ENCODE measurements at places on chromosomes 6 and 20.

GRCh38 chr20:54680872-54681619 lies 205.7 kb downstream of the DOK5 start:
- DNase-seq: peak; percentile 67

DNA sequence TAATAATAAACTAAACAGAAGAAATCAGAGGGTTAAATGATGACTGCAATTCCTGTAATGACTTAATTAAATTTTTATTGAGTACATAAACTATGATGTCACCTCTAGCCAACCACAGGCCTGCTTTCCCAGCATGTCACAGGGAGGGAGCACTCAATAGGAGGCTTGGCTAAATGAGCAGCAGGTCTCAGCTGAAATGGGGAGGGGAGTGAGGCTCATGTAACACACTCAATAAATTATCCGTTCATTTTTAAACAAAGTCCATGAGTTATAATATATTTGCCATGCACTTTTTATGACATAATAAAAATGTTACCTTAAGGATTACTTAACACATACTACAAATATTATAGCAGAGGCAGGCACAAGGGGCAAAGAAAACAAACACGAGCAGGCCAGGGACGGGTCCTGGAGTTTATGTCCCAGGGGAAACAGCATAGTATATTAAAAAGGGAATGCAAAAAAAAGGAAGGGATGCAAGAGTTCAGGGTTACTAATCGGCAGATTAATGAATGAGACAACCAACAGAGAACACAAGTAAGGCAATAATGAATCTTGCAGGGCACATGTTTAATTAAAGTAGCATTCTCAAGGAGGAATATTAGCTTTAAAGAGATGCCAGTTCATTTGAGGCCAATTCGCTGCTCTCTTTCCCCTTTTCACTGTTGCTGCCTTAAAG lies 27.1 kb upstream of the FAM83C start:
- peak; percentile 68 for DNase-seq

- peak; percentile 8 for DNase-seq
These were observed 529.6 kb downstream of the ADGRB3 start for GRCh38 chr6:69164564-69165229.

- no peak for DNase-seq
These were observed 36.9 kb downstream of the TRPC4AP start for GRCh38 chr20:35055445-35056276.

DNA sequence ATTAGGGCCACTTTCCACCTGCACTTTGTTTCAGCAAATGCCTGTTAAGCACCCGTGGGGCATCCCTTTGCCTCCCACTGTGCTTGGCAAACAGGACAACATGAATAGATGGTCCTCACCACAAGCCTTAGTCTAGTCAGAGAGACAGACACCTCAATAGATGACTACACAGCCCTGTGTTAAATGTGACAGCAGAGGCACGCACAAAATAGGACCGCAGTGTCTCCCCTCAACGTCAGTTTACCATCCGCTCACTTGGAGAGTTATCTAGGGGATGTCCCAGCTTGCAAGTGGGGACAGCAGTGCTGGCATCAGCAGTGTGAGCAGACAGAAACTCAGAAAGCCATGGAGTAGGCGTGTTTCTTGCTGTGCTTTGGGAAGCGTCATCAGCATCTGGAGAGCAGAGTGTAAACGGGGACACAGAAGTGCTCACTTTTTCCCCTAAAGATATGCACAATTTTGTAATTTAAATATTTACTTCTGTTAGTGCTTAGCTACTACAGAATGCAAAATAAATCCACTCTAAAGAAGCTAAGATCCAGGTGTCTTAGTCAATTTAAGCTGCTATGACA lies 66.0 kb upstream of the TXNDC5 start:
- DNase-seq: no peak

- DNase-seq: no peak
These were observed 17.6 kb downstream of the ADGRF5 start for GRCh38 chr6:46904117-46904516.

DNA sequence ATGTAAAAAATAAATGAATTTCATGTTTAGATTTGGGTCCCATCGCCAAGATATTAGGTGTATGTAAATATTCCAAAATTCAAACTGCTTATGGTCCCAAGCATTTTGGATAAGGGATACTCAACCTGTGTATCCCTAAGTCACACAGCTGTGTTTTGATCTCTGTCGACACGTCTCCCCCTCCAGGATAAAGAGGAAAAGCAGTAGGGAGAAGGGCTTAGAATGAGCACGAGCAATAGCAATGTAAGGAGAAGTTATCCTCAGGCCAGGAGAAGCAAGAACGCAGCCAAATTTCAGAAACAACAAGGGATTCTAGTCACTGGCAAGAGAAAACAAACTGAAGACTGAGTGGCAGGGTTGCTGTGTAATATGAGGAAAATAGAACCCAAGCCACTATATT lies 181.2 kb downstream of the AIG1 start:
- DNase-seq: no peak

DNA sequence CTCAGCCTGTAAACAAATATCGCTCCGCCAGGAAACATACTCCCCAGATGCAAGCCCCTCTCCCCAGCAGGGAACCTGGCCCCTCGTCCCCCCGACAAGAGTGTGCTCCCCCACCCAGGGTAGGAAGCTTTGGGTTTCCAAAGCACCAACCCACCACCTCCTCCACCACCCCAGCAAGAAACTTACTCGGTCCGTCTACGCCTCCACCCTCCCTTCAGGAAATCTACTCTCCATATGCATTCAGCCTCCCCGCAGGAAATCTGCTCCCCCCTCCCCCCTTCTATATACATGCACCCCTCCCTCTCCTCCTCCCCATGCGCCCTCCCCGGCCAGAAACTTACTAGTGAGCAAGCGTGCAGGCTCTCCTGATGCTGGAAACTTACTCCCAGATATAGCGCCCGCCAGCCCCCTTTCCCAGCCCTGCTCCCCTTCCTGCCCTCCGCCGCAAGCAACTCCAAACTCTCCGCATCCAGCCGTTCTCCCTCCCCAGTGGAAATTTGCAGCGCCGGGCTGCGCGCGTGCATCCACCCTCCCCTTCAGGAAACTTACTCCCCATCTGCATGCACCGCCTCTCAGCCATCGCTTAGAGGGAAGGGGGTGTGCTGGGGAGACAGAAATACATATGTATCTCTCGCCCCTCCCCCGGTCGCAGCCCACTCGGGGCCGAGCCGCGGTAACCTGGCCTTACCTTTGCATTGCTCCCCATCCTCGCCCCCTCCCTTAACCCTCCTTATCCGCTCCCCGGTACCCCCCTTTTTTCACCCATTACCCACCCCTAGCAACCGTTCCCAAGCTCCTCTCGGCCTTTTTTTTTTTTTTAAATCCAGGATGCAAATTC lies at the start of gene TRERF1:
Gene TRERF1, minus strand, starts transcription at position 594 of the 838 bp plus-strand sequence. CDS start 182,336 bp downstream, outside the sequence.
- peak; percentile 65 for DNase-seq

DNA sequence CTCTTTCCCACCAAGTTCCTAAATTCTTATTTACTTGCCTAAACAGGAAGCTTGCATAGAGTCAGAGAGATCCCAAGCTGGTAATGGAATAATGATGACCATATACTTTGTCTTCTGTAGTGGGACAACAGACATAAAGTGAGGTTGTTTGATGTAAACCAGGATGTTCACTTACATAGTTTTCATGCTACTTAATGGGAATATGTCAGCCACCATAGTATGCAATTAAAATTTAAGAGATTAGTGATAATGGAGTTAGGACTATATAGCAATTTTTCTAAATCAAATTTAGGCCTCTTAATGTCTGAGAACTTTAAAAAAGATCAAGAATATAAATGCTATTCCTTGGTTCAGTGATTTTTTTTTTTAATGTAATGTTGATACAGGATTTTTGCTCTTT lies 180.6 kb downstream of the BCKDHB start:
- DNase-seq: no peak

- peak; percentile 28 for DNase-seq
These were observed 156.1 kb downstream of the MRPL14 start for GRCh38 chr6:43970913-43971775.

DNA sequence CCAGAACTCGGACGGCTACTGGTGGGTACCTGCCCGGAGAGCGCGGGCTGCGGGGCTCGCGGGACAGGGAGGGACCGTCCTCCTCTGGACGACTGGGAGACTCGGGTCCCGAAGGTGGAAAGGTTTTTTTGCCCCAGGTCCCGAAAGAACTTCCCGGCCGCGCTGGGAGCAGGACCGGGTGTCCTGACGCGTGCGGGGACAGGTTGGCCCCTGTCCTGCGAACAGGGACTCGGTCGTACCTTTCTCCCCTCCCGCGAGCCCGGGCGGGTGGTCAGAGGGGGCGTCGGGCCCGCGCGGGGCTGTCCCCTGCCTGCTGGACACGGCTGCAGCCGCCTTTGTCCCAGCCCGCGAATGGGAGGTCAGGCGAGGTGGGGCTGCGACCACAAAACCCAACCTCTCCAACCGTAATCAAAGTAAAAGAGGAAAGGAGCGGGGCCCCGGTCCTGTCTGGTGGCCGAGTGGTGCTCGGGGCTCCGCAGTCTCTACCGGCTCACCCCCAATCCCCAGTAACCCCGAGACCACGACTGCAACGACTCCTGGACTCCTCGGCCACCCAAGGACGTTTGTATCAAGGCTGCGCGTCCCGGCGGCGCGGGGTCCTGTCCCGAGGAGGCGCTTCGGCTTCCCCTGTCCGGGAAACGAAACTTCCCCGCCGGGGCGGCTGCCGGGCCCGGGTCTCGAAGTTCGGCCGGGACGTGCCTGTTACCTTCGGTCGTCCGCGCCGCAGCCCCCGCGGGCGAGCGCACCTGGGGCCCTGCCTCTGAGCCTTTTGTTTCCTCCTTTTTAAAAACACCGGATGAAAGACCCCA lies 798 bp downstream of the DSP start:
- peak; percentile 42 for DNase-seq

- DNase-seq: no peak
These were observed 66.5 kb downstream of the ELOVL5 start for GRCh38 chr6:53282234-53282633.

DNA sequence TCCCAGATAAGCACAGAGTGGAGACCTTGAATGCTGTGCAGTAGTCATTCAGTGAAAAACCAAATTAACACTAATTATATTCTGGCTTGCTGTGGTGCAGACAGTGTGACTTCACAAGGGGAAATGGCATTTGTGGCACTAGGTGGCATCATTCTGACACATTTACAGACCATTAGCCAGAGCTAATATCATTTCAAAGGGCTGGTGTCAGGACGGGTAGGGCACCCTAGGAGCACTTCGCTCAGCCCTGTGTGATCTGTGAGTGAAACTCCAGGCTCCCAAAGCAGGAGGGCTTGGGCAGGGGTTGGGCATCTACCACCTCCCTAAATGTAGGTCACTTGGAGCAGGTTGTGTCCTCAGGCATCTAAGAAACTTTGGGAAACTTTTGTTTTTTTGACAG lies 555.8 kb downstream of the PKHD1 start:
- no peak for DNase-seq

DNA sequence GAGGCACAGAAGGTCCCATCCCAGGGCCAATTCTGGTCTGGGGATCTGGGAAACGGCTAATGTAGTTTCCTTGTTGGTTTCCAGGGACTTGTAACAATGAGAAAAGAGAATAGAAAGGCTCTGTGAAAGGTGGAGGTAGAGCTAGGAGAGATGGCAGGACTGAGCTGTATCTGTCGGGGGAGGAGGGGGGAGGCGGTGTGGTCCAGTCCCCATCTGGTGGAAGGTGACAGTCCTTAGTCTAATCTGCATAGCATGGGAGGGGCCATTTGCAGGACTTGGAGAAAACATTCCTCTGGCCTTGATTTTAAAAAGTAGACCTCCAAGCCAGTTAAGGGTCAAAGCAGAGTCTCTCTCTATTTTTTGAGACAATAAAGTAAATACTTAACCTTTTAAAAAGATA lies 137.1 kb downstream of the DNAH8 start:
- no peak for DNase-seq

DNA sequence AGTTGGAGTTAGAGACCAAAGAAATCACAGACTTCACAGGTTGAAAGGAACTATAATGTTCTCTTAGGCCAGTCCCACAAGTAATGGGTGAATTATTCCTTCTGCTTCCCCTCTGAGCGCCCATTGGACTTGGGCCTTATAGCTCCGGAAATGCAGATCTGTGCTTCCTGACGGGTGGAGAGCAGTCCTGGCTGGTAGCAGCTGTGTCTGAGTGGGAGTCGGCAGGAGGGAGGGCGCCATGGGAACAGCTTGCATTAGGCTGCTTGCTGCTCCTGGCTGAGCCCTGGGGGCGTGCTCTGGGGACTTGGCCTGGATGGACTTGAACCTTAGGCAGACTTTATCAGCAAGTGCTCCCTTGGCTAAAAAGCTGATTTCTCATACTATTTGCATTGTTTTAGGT lies 18.4 kb upstream of the NUP153 start:
- peak; percentile 23 for DNase-seq

DNA sequence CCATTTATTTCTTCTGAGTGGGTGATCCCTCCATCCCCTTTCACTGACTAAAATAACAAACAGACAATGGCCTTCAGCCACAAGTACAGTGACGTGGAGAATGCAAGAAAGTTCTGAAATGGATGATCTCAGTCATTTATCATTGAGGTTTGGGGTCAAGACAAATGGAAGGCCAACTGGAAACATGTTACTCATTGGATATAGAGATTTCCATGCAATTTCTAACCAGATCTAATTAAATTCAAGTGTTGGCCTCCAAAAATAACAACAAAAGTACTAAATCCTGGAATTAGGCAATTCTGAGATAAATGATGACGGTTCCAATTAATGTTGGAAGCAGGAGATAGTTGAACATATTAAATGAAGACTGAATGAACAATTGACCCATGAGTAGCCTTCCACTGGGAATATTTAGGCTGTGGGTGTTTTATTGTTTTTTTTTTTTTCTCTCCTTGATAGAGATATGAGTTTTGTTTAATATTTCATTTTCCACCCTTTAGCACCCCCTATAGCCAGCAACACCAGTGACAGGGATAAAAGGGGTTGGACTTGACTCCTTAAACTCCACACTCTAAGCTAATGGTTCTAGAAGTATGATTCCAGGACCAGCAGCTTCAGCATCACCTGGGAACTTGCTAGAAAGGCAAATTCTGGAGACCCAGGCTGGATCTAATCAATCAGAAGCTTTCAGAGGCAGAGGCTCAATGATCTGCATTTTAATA lies 112.8 kb downstream of the BCAS1 start:
- DNase-seq: peak; percentile 32

- peak; percentile 73 for DNase-seq
These were observed 34.4 kb downstream of the CBFA2T2 start for GRCh38 chr20:33524261-33524660.

- peak; percentile 46 for DNase-seq
These were observed 11.2 kb upstream of the GPSM3 start for GRCh38 chr6:32203426-32204267.

DNA sequence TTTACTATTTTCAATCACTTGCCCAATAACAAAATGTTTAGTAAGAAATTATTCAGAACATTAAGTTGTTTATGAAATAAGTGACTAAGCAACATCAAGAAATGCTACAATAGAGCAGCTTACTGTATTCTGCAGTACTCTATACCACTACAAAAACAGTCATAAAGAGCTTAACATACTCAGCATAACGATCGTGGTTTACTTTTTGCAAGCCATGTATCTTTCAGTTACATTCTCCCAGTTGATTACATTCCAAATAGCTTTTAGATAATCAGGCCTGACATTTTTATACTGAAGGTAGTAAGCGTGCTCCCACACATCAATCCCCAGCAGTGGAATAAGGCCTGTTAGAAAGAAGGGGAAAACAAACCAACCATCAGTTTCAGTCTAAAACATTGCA lies 10.7 kb downstream of the SOD2 start:
- peak; percentile 41 for DNase-seq
